Hematopoietic multipotent progenitor cell (in vitro differentiated cells): ENCODE measurements at places on chromosomes 3 and 15.

- no peak for DNase-seq
Measured at GRCh38 chr15:58760385-58761009, 10.6 kb upstream of the MINDY2 start.

DNA sequence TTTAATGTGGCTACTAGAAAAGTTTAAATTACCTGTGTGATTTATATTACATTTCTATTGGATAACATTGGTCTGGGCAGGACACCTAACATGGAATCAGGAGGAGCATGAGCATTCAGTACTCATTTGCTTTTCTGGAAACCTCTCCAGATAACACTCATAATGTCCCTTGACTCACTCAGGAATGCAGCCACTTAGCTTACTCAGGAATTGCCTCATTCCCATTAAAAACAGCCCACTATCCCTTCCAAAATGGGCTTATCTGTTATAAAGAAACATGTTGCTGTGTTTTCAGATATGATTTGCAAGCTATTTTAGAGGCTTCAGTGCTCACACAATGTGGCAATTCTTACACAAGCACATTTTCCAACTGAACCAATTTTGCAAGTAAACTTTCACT lies 17.1 kb downstream of the GBE1 start:
- DNase-seq: no peak

- DNase-seq: no peak
Measured at GRCh38 chr3:155031186-155031585, 48.9 kb upstream of the MME start.

DNA sequence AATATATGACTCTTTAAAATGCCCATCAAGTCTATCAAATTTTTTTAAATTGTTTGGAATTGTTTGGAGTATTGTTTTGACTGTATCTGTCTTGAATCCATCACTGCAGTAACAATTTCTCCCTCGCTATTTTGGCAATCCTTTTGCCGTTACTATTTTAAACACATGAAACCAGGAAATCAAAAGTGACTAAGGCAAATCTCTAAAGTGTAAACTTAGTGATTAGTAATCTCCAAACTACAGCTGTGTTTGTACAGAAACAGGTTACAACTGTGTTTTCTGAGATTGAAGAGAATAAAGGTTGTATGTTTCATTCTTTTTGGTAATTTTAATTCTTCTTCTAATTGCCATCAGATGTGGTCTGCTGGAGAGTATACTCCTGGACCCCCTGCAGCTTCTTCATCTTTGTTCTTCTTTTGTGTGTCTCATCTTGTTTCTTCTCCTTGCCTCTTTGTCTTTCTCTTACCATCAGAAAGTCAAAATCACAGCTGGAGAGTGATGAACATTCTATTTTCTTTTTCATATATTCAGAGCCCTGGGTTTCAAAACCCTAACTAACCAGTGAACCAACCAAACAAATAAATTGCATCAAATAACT lies 465.4 kb downstream of the RBMS3 start:
- DNase-seq: no peak
